ENCODE measurements at places on chromosomes 5 and 9. TPM values are rescaled to one million over a fixed set of nuclear protein-coding genes. Genes with fewer than 3 reads are reported as not detected.

- DNase-seq = no peak
Measured at GRCh38 chr5:95892784-95893354, 68.8 kb downstream of the ELL2 start.

DNA sequence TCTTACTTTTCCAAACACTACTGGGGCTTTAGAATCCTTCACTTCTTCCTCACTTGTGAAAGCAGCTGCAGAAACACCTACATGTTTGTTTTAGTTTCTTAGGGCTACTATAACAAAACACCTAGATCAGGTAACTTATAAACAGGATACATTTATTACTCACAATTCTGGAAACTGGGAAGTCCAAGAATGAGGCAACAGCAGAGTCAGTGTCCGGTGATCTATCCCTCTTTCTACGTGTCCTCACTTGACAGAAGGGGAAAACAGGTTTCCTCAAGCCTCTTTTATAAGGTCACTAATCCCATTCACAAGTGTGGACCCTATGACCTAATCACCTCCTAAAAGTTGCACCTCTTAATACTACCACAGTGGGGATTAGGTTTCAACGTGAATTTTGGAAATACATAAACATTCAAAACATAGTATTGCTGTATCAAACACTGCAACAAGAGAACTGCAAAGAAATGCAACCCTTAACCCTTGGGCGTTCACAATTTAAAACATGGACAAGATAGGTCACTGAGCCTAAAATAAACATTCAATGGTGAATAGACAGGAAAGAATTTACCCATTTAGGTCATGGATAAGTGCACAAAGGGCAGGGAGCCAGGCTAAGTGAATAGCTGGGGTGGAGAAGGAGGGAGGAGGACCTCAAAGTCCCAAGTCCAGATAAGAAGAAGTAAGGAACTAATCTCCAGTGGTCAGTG, 104.3 kb downstream of the PIK3R1 start:
- DNase-seq = peak; percentile 82

GRCh38 chr5:121872856-121873255, 21.2 kb downstream of the FTMT start:
- no peak for DNase-seq

GRCh38 chr9:72769546-72769945, 183.3 kb downstream of the ALDH1A1 start:
- no peak for DNase-seq

Gene GFI1B
- total RNA-seq = not detected

Gene OTULINL
- 4.3 TPM for total RNA-seq
